ENCODE measurements at places on chromosomes 1 and 21.

GRCh38 chr1:151237678-151238466 lies 16.7 kb upstream of the PSMD4 start:
- no peak for DNase-seq

- no peak for DNase-seq
Observed at GRCh38 chr1:95650631-95651030, 416.6 kb downstream of the RWDD3 start.

DNA sequence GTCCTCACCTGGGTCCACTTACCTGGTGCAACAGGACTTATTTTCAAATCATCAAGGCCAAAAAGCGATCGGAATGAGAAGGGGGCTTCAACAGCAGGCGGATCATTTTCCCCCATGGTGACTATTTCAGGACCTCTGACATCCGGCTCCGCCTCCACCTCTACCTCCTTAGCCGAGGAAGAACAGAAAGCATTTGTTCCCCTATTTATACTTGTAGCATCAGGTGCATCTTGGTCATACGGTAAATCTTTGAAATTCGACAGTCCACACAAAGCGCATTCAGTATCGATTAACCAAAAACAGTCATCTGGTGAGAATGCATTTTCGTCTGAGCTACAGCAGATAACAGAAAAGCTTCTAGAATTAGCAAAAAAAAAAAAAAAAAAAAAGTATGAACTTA lies 550 bp downstream of the TMPRSS3 start:
- no peak for DNase-seq

GRCh38 chr1:166136699-166137401 lies 30.0 kb downstream of the FAM78B start:
- no peak for DNase-seq

GRCh38 chr1:39643705-39644104 lies 4.3 kb upstream of the HEYL start:
- no peak for DNase-seq

- DNase-seq: no peak
Observed at GRCh38 chr1:9281908-9282695, 10.6 kb upstream of the SPSB1 start.

DNA sequence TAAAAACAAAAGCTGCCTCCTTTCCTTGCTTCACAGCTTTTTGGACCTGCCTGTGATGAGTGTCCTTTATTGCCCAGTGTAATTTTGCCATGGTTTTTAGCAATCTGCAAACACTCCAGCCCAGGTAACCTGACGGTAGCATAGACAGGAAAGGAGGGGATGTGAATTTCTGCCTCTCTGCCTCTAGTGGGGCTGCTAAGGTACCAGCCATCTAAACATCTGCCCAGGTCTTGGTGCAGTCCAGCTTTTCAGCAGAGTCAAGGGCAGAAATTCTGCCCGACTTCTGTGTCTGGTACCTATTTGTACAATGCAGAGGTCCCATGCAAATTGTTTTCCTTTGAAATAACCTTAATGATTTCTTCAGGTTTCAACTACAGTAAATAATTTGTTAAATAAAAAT lies 371.4 kb downstream of the KIF26B start:
- DNase-seq: no peak

DNA sequence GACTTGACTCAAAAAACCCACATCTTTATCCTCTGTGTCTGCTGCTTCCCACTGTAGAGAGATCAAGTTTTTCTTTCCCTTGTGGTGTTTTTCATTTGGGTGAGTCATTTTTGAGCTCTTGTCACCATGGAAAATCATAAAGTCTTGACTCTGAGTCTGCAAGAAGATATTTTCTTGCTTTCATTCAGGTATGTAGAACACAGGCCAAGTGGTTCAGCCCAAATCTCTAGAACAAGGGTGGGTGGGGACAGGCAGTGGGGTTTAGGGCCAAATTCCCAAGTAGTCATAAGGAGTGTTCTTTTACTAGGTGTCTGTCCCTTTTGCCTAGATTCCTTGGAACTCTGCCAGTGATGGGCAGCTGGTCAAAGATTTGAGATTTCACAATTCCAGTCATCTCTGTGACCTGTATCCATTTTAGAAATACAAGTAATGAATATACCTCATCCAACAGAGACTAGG lies 21.5 kb upstream of the ARHGAP29 start:
- no peak for DNase-seq

GRCh38 chr1:6419804-6420453 lies at the start of gene HES2:
TSS of gene HES2 (minus strand) at chr1:6419919. CDS start at chr1:6419820, 99 bp downstream.
- DNase-seq: no peak

- no peak for DNase-seq
Observed at GRCh38 chr1:218494449-218494852, 149.3 kb downstream of the TGFB2 start.

GRCh38 chr1:228100822-228101613 lies 2.1 kb downstream of the C1orf35 start:
- no peak for DNase-seq

DNA sequence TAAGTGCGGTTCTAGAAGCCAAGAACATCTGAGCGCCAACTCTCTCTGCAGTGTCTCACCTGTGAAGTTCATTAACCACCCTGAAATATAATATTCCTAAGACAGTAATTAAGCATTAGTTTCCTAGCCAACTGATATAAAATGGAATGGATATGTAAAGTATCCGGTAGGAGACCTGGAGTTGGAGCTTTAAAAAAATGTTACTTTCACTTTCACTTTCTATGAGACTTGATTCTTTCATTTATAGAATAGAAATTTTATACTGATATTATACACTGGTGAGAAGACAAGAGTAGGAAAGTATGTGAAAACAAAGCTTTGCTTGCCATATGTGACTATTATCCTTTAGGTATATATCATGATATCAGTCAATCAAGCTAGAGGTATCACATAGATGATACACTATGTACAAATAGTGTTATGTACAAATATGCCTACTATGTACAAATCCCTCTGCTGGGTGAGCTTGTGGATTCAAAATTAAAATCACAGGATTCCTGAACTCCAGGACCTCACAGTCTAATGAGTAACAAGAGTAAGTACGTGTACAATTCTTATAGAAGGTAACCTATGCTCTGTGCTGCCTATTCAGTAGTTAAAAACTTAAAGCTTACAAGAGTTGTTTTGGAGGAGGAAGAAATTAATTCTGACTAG lies 934.2 kb downstream of the TTLL7 start:
- DNase-seq: no peak

- DNase-seq: no peak
Observed at GRCh38 chr1:42941640-42942330, 16.9 kb downstream of the SLC2A1 start.

DNA sequence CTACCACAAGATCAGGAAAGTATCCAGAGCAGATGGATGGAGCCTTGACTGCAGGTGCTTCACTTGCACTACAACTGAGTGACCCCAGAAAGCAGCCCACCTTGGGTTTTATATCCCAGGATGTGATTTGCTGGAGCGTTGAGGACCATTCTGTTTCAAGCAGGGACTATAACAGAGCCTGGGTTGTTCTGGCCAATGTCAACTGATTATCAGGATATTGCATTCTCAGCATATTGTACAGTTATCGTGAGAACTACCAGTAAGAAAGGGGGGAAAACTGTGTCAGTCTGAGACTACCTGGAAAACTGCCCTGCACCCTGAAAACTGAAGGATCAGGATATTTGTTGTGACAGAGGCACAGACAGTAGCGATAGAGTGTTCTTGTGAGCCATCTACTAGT lies 8.0 kb downstream of the ZNF669 start:
- no peak for DNase-seq

GRCh38 chr1:88649932-88650331 lies 34.1 kb upstream of the PKN2 start:
- DNase-seq: no peak

GRCh38 chr1:196373798-196374197 lies 234.4 kb downstream of the KCNT2 start:
- DNase-seq: no peak

DNA sequence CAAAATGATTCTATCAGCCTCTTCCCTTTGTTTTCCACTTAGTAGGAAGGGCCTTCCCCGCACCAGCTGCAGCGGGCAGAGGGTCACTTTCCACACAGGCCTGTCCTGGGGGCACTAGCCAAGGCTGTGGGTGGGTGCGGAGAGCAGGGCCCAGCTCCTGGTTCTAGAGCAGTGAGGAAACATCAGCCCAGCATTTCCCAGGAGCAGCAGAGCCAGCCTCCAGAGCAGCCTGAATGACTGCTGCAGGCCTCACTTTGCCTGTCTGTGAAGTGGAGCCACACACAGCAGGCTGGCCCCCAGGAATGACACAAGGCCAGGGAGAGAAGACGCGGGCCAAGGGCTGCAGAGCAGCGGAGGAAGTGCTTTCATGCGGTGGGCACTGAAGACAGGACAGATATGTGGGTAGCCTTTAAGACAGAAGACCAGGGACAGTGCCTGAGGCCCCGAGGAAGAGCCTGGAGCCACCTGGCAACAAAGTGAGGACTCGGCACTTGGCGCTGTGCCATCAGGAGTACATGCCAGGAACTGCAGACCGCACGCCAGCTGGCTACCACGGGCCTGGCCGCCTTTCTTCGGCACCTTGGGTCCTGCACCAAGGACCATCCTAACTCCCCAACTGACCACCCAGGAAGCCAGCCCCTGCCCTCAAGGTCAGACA lies 42.0 kb downstream of the ACOT7 start:
- DNase-seq: no peak

DNA sequence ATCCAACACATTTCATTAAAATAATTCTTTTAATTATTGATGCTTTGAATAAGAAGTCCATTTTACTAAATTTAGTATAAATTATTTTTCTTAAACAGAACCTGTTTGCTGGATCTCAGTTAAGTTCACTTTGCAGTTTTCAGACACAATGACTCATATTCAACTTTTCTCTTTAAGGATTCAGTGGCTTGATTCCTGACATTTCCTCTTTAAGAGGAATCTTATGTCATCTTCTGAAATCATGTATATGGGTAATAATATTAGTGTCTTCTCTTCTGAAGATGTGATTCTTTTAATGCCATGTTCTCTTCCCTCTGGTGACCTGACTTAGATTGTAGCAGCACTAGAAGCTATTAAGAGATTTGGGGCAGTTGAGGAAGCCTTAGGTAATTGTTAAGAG lies 12.6 kb downstream of the CREG1 start:
- DNase-seq: no peak

DNA sequence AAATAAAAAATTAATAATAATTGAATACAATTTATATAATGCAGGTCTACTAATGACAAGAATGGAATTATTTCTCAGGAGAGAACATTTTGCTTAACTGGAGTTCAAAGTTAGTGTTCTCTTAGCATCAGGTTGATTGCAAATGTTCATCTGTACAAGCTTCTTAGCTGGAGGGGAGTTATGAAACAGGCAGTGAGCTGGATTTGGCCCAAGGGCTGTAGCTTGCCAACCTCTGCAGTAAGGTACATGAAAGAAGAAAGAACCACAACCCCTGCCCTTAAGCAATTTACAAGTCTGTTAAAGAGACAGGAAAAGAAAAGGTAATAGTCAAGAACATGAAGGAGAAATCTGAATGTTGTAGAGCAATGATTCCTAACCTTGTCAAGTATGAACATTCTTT lies 17.0 kb downstream of the LPGAT1 start:
- DNase-seq: no peak

DNA sequence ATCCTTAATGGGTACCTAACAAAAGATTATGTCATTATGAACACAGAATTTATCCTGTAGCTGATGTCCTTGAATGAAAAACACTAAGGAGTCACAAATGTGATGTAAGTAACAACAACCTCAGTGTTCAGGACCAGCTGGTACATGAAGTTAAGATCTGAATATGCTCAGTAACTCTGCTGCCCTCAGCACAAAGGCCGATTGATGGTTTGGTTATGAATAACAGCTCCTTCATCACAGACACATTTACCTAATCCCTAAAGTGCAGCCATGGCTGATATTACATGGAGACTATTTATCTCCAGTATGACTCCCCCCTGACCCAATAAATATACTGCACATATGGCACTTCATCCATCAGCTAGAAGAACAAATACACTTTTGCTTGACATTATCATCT lies 75.2 kb downstream of the PLPPR5 start:
- no peak for DNase-seq

DNA sequence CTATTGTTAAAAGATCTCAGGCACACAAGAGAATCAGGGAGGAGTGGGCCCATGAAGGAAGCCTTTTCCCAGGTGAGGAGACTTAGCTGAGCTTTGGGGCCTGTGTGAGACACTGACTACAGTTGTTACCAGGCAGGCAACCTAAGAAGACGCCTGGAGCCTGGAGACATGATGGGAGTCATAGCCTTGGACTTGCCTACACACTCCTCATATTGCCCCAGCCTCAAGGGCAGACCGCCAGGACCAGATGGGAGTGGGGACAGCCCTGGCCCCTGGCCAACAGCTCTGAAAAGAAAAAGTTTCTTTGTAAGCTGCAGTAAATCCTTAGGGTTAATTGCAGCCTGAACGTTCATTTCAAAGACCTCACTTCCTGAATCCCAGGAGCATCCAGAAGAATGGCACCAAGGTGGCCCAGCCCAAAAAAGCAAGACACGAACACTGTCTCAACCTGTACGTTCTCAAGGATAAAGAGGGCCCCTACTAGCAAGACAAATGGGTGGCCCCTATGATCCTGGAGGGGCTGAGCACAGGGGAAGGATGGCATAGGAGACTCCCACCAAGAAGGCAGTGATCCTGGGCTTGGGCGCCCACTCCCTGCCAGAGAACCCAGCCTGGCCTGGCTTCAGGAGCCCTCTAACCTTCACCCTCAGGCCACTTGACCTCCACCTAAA lies 33.2 kb upstream of the BTG2 start:
- no peak for DNase-seq

DNA sequence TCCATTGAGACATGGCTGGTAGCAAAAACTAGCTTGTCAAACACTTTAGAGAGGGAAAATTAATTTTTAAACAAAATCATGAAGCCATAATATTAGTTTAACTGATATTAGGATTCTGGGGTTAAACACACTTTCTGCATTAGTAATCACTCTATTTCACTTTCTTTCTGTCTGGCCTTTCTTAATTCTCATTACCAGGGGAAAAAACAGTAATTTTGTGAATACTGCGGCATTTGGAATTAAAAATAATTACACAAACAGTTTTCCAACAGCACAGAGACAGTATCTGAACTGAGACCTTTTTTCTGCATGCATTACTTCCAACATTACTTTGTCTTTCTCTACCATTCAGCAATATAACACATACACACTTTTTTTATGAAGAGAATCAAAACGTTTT lies 190.6 kb downstream of the MRPL39 start:
- no peak for DNase-seq

DNA sequence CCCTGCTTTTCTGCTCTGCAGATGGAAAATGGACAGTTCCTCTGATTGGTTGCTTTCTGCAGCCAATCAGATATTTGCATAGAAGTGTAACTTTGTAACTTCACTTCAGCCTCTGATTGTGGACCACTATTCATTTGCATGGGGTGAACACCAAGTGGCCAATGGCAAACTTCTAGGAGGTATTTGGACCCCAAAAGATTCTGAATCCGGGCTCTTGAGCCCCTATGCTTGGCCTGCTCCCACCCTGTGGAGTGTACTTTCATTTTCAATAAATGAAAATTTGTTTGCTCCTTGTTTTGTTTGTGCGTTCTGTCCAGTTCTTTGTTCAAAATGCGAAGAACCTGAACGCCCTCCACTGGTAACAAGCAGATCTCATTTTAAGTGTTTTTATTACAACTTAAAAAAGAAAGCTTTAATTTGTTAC lies 6.4 kb upstream of the GSTM4 start:
- DNase-seq: no peak

GRCh38 chr1:18527921-18528320 lies 47.2 kb downstream of the KLHDC7A start:
- DNase-seq: no peak

GRCh38 chr1:25246600-25247023 lies 642 bp downstream of the RSRP1 start:
- no peak for DNase-seq
